Fibroblast of the aortic adventitia (primary cell): ENCODE measurements at places on chromosomes 12 and 14. TPM values are rescaled to one million over a fixed set of nuclear protein-coding genes. Genes with fewer than 3 reads are reported as not detected.

The OR4Q3 gene
- total RNA-seq = not detected in 2 replicates

The AGAP2 gene
- 0.25 and 0.27 TPM in 2 replicates for total RNA-seq

The GDF3 gene
- not detected in 2 replicates for total RNA-seq

The GUCY2C gene
- not detected in 2 replicates for total RNA-seq

The FKBP11 gene
- 4.8 and 23.8 TPM in 2 replicates for total RNA-seq

The TNS2 gene
- total RNA-seq = 60.5 and 77.4 TPM in 2 replicates

The ACRBP gene
- total RNA-seq = 0.36 and 0.49 TPM in 2 replicates

The TOMM20L gene
- not detected in 2 replicates for total RNA-seq

The SERPINA12 gene
- total RNA-seq = not detected in 2 replicates

The SLC6A13 gene
- not detected in 2 replicates for total RNA-seq

The KRT79 gene
- not detected in 2 replicates for total RNA-seq

The CDC42BPB gene
- 60.2 and 78.4 TPM in 2 replicates for total RNA-seq

The KLRC1 gene
- not detected in 2 replicates for total RNA-seq

The JKAMP gene
- 58.8 and 105 TPM in 2 replicates for total RNA-seq

The CCDC197 gene
- not detected in 2 replicates for total RNA-seq

The LALBA gene
- not detected in 2 replicates for total RNA-seq

The RDH16 gene
- total RNA-seq = 0.09 TPM in 1 of 2 replicates, not detected in the other

The SYNDIG1L gene
- not detected in 2 replicates for total RNA-seq

The ESR2 gene
- under 0.01 and 0.16 TPM in 2 replicates for total RNA-seq

The GMFB gene
- 73.8 and 129 TPM in 2 replicates for total RNA-seq

The ANO2 gene
- not detected in 2 replicates for total RNA-seq

The BEGAIN gene
- total RNA-seq = 0.18 and 0.33 TPM in 2 replicates

The TMEM179 gene
- not detected in 2 replicates for total RNA-seq

The ISM2 gene
- total RNA-seq = 0.09 TPM in 1 of 2 replicates, not detected in the other

The CLEC9A gene
- total RNA-seq = not detected in 2 replicates

The CYP46A1 gene
- total RNA-seq = 0.36 and 0.49 TPM in 2 replicates

The PTCSC3 gene
- total RNA-seq = not detected in 2 replicates

The PLEKHG7 gene
- not detected in 2 replicates for total RNA-seq

The CERS5 gene
- 20.0 and 32.7 TPM in 2 replicates for total RNA-seq

The SPX gene
- 0.54 and 0.82 TPM in 2 replicates for total RNA-seq

The KERA gene
- not detected in 2 replicates for total RNA-seq

The GLIPR1L1 gene
- not detected in 2 replicates for total RNA-seq

The DIABLO gene
- total RNA-seq = 50.0 and 58.9 TPM in 2 replicates

The POTEG gene
- not detected in 2 replicates for total RNA-seq

The CEBPE gene
- not detected in 2 replicates for total RNA-seq

The KIF5A gene
- 0.72 and 1.8 TPM in 2 replicates for total RNA-seq

The DPF3 gene
- total RNA-seq = 1.3 and 16.3 TPM in 2 replicates

The KITLG gene
- total RNA-seq = 15.1 and 110 TPM in 2 replicates

The SOAT2 gene
- 0.09 TPM in 1 of 2 replicates, not detected in the other for total RNA-seq

The INSM2 gene
- total RNA-seq = not detected in 2 replicates

The DPY19L2 gene
- 2.3 and 7.1 TPM in 2 replicates for total RNA-seq
